ENCODE measurements at places on chromosomes 13 and 19.

DNA sequence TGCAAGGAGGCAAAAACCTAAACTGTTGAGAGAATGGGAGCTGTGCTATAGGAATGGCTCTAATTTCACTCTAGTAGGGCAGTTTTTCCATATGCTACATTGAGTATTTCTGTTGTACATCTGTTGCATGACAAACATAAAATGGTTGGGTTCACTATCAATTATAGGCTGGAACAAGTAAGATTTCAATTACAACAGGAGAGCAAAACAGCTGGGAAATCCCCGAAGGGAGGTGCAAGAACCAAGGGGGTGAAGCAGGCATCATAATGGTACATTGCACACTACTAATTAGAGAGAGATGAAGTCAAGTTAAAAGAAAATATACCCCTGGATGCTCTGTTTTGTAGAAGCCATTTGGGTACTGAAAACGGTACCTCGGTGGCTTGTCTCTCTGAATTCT, 389.5 kb downstream of the PCDH9 start:
- no peak for DNase-seq

DNA sequence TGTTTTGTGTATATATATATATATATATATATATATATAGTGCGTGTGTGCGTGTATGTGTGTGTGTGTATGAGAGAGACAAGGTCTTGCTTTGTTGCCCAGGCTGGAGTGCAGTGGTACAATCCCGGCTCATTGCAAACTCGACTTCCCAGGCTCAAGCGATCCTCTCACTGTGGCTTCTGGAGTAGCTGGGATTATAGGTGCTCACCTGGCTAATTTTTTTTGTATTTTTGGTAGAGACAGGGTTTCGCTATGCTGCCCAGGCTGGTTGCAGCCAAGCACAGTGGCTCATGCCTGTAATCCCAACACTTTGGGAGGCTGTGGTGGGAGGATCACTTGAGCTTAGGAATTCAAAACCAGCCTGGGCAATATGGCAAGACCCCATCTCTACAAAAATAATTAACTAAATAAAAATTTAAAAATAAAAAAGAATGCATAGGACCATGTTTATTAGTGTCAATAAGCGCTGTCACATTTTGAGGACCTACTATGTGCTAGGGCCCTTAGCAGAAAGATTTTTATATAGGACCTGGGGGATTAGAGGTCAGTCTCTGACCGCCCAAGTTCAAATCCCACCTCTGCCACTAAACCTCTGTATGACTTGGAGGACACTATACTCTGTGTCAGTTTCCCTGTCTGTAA, 1.8 kb downstream of the PVR start:
- DNase-seq = no peak

DNA sequence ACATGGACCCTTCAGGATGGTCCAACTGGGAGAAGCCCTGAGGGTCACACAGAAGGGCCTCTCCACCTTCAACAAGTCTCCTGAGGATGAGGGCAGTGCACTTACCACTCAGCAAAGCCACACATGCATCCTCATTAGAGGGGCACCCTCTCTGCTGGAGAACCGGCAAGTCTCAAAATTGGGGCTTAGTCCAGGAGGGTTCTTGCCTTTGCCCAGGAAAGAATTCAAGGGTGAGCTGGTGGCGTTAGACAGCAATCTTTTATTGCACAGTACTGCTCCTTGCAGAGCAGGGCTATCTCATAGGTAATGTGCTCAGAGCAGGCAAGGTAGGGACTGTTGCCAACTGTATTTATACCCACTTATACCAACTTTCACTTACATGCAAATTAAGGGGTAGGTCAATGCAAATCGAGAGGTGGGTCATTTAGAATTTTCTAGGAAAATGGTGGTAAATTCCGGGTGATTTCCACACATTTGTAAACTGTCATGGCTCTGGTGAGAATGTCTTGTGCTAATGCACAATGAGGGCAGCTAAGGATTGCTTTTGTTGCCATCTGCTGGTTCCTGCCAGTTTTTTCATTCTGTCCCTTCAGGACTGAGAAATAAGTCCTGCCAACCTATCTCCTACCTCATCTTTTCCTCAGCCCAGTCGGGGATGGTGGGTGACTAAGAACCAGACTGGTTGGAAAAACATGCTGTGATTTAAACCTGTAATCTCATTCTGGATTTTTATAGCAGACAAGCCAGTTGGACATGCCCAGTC, 27.8 kb upstream of the IGSF23 start:
- DNase-seq = no peak

GRCh38 chr13:94758436-94758960, 46.2 kb upstream of the SOX21 start:
- DNase-seq = no peak

DNA sequence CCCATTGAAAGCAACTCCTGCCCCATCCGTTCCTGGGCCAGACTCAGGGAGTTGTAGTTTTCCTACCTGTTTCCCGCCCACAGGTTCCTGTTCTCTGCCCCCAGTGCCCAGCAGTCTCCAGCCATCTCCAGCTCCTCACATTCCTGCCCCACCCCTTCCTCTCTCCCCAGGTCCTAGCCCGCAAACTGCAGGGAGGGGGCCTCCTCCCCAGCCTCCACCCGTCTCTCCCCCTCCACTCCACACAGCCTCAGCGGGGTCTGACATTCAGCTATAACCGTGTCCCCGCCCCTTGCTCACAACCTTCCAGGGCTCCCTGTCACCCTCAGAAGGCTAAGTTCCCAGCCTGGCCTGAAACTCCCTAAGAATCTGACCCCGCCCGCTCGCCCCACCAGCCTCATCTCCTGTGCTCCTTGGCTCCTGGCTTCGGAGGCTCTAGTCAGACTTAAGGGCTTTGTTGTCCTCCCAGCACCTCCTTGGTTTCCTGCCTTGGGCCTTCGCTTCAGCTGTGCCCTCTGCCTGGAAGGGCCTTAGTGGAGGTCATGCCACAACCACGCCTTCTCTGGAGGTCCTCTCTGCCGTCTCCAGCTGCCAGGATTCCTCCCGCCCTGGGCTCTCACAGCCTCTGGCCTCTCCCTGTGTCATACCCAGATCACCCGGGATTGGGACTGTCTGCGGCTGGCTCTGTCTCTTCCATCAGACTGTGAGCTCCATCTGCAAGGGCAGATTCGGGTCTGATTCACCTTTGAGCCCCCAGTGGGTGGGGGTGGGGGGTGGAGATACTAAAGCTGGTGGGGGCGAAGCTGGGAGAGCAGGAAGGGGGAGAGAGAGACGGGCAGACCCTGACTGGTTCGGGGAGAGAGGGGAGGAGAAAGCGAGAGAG, 5.1 kb upstream of the SPACA6 start:
- no peak for DNase-seq

- no peak for DNase-seq
Observed at GRCh38 chr13:47893527-47893926, 107.5 kb downstream of the SUCLA2 start.

- no peak for DNase-seq
Observed at GRCh38 chr13:73850104-73850873, 283.9 kb downstream of the KLF12 start.

DNA sequence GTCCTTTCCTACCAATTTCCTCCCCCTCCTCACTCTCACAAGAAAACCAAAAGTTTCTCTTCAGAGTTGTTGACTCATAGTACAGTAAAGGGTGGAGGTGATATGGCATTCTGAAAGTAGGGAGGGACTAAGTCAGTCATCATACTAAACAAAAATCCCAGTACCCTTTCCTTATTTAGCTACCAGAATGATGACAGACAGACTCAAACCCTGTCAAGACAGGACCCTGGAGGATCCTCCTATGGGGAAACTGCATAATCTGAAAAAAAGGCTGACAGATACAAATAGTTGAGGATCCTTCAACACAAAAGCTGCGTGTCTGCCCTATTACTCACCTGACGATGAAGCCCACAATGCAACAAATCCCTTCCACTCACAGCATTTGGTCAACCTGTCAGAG, 55.5 kb downstream of the CYSLTR2 start:
- DNase-seq = no peak

GRCh38 chr19:8487137-8487851, 15.1 kb downstream of the PRAM1 start:
- peak; percentile 46 for DNase-seq

DNA sequence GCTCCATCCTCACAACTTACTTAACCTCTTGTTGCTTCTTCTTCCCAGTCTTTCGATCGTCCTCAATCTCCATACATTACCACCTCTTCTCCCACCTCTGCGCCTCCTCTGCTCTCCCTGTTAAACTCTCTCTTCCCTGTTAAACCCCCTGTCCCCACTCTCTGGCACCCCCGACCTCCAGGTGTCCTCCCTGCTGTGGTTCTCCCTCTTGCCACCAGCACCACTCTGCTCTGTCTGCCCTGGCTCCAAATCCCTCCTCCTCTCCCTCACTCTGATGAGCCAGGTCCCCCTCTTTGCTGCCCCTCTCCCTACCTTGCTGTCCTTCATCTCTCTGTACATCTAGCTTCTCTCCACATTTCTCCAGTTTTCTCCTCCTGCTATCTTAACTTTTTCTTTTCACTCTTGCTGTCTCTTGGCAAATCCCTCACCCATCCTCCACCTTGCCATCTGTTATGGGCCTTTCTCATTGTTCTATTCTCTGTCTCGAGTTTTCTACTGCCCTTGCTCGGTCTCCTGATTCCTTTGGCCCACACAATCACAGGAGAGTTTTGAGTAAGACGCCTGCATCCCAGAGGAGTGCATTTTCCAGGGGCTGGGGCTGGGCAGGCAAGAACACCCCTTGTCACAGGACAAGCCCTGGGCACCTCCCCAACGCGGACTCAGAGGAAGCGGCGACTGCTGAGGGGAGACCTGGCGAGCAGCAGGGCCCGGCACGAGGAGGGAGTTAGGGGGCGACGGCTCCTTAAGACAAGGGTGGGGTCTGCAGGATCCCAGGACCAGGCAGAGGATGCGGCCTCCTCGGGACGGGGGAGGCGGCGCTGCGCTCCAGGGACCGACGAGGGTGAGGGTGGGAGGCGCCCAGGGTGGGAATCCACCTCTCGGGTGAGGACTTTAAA, 21.4 kb upstream of the ERVV-1 start:
- no peak for DNase-seq

GRCh38 chr13:41740479-41740878, 220.4 kb downstream of the VWA8 start:
- DNase-seq = no peak

DNA sequence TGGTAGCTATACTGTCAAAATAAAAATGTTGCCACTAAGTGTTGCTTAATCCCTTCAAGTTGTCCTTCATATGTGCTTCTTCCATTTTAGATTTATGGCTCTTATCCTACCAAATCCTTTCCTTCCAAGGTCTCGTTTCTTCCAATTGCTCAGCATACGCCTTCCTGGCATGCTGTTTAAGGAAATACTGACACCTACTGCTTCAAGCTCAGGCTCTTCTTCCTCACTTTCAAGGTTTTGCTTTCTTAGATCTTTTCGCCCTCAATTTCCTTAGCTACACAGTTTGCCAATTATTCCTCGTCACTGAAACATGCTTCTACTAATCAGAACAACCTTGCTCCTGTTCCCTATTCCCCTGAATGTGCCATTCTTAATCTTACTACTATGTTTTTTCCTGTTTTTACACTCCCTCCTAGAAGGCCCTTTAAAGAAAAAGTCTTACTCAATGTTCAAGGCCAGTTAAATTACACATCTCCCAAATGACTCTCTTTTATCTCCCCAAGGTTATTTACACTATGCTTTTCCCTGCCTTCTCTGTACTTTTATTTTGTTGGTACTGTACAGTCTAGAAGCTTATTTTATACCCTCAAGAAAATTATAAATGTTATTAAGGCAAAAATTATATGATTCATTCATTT, 343.1 kb downstream of the MZT1 start:
- no peak for DNase-seq

DNA sequence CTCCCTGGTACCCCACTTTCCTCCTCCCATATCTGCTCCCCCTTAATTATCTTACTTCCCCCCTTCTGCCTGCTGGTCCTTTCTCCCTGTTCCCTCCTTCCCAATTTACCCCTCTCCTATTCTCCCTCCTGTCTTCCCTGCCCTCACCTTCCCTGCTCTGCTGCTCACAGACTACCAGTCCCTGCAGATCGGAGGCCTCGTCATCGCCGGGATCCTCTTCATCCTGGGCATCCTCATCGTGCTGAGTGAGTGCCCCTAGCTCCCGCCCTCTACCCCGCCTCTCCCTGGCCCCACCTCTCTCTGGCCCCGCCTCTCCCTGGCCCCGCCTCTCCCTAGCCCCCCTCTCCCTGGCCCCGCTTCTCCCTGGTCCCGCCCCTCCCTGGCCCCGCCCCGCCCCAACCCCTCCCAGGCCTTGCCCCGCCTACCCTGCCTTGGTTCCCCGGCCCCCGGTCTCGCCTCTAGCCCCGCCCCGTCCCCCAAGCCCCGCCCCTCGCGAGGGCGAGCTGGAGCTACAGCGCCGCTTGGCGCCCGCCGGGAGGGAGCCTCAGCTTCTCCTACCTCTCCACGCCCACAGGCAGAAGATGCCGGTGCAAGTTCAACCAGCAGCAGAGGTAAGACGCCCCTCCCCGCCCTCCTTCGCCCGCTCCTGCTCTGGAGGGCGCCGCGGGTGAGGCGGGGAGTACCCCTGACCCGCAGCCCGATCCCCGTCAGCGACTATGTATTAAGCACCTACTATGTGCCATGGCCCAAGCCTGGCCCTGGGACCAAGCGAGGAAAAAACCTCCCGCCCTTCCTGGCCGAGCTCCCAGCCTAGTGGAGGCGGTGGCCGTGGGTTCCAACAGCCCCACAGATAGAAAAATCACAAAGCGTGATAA, 1.9 kb upstream of the FXYD7 start:
- peak; percentile 92 for DNase-seq

GRCh38 chr19:51467864-51468544, 9.8 kb upstream of the SIGLEC8 start:
- DNase-seq = no peak

GRCh38 chr19:17716309-17716929, 2.9 kb upstream of the MAP1S start:
- DNase-seq = no peak

- DNase-seq = no peak
Observed at GRCh38 chr13:90455823-90456222, 891.7 kb upstream of the MIR17HG start.

DNA sequence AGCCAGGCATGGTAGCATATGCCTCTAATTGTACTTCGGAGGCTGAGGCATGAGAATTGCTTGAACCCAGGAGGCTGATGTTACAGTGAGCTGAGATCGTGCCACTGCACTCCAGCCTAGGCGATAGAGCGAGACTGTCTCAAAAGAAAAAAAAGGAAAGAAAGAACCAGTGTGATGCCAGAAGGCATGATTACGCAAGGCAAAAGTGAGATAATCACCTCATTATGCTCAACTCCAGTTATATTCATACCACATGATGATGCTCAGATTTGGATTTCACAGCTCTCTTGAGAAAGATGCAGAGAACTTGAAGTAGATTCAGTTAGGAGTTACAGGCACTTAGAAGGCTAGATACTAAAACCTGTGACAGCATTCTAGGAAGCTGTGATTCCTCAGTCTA, 21.8 kb downstream of the RCBTB1 start:
- no peak for DNase-seq

GRCh38 chr19:45952686-45953505, 20.8 kb downstream of the NOVA2 start:
- no peak for DNase-seq

DNA sequence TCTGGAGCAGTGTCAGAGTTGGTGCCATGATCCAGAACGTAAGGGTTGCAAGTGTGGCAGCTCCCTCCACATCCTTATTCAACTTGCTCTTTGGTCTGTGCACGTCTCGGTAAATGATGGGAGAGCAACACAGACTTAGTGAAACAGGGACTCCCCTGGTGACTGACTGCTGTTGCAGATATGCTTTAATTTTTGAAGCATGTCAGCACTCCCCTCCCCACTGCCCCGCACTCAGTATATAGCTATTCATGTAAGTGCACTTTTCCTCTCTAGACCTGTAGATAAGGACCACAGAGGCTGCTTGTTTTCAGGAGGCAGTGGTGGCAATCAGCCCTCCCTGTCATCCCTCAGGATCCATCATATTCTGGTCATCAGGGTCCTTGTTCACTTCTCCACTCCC, 470.9 kb downstream of the IRS2 start:
- DNase-seq = no peak

All from stimulated activated CD8-positive, alpha-beta memory T cell treated with anti-CD3 and anti-CD28 coated beads, Interleukin-7, amount 100 ng/mL, for 4 hours (primary cell).